ENCODE measurements at places on chromosomes 1 and 21. TPM values are rescaled to one million over a fixed set of nuclear protein-coding genes. Genes with fewer than 3 reads are reported as not detected.

DNA sequence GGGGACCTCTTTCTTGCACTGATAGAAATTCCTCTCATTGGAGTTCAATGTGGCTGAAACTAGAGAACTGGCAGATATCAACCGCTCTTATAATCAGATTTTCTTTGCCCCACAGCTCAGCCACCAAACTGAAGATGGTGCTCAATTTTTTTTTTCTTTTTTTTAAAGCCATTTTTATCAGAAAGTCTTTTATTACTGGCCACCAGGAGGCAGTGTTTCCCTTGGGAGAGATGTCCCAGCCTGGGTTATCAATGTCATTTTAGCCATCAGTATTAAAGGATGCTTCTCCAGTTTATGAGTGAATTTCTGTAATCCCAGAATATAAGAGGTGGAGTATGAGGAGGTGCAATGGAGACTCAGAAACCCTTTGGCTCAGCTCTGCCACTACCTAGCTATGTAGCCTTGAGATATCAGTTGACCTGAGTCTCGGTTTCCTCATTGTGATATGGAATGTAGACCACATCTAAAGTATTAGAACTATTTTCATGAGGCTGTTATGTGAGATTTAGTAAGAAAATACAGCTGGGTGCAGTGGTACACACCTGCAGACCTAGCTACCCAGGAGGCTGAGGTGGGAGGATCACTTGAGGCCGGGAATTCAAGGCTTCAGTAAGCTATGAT lies 27.6 kb downstream of the CD244 start:
- DNase-seq = no peak

DNA sequence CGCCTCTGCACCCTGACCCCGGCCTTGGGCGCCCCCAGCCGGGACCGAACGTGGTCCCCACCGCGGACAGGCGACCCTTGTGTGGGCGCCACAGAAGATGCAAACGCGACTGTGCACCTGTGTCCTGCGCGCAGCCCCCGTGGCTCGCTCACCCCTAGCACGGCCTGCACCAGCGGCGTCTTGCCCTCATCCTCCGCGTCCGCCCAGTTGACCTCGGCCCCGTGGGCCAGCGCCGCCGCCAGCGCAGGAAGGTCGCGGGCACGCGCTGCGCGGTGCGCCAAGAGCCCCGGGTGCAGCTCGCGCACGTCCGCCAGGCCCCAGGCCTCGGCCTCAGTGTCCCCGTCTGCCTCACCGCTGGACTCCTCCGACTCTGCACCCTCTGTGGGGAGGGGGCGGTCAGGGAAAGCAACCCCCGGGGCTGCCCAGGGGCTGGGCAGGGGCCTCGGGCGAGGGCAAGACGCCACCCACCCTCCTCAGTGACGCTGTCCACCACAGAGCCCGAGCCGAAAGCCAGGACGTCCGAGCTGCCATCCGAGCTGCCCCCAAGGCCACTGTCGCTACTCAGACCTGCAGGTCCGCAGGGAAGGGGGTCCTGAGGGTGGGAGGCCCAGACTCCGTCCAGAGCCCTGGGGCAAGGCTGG lies 13.4 kb downstream of the ACAP3 start:
- DNase-seq = no peak

DNA sequence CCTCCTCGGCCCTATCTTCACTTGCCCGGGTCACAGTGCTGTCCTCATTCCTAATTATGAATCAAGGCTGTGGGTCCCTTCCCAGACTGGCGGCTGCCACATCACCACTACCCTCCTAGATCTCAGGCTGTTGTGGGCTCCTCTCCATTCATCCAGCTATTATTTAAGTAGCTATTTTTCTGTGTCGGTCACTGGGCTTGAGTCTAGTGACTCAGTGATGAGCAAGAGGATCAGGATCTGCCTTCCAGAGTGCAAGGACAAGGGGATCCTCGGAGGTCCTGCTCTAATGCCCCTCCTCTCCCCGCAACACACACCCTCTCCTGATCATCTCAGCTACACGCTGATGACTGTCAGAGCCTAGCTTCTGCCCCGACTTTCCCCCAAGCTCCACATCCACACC lies 34.1 kb downstream of the CDCP2 start:
- no peak for DNase-seq

DNA sequence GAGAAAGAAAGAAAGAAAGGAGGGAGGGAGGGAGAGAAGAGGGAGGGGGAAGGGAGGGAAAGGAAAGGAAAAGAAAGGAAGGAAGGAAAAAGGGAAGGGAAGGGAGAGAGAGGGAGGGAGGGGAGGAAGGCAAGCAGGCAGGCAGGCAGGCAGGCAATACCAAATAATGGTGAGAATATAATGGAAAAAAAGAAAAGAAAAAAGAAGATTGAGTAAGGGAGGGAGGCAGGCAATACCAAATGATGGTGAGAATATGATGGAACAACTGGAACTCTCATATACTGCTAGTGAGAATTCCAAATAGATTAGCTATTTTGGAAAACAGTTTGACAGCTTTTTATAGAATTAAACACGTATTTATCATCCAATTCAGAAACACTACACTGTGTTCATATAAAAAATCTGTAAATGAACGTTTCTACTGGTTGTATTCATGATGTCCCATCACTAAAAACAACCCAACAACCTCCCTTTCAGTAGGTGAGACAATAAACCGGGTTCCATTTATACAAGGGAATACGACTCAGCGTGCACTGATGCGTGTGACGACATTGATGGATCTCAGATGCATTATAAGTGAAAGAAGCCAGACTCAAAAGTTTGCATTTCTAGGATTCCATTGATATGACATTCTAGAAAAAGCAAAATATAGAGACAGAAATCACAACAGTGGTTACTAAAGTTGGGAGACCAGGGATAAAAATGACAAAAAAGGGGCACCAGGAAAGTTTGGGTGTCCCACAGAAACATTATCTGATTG lies 226.4 kb downstream of the DSCAM start:
- DNase-seq = no peak

DNA sequence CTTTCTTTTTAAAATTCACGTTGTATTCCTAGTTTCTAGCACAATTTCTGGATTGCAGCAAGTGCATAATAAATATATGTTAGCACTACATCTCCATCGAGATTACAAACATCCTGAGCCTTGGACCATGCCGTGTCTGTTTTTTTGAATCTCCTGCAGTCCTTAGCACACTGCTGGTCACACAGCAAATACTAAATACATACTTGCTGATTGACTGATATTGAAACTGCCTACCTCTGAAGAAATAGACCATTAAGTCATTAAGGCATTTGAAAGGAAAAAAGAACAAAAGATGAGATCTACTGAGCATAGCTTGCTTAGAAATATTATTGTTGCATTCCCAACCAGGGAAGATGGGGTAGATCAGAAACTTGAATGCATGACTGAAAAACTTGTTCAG lies 369.1 kb downstream of the PTBP2 start:
- no peak for DNase-seq

DNA sequence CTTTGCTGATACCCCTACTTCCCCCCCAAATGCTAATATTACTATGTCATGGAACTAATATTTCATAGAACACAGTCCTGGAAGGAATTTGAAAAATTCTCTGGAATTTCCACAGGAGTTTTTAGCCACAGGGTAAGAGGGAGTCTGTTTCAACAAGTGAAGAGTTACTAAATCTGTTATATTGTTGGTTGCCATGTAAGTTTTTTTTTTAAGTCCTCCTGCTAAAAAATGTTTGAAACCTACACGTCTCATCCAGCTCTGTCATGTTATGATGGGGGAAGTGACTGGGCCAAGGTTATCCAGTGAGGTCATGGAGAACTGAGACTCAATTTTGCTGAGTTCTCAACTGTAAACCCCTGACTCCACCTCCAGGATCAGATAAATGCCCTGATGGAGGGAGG lies 60.8 kb upstream of the USP24 start:
- DNase-seq = no peak

- no peak for DNase-seq
These were observed 225.2 kb downstream of the LTN1 start for GRCh38 chr21:28767523-28767922.

DNA sequence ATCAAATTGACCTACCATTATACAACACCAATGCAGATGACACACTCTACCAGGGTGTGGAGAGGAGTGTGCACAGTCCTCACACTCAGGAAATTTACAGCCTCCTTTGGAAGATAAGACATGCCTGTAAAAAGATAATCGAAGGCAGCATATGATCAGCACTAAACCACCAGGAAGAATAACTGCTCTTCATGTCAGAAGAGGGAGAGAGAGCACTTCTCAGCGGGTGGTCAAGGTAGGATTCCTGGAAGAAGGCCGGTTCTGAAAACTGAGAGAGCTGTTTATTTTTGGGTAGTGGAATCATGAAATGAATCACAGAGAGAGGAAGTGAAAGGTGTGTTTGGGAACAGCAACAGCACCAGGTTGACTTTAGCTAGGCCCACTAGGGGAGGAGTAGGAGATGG lies 14.0 kb upstream of the ZNF697 start:
- DNase-seq = no peak

GRCh38 chr1:220877377-220878095 lies 1.7 kb upstream of the HLX start:
- DNase-seq = no peak

- no peak for DNase-seq
These were observed 28.6 kb upstream of the ZFP69B start for GRCh38 chr1:40421431-40422384.

- DNase-seq = no peak
These were observed 34.4 kb downstream of the ALPL start for GRCh38 chr1:21543598-21543997.

DNA sequence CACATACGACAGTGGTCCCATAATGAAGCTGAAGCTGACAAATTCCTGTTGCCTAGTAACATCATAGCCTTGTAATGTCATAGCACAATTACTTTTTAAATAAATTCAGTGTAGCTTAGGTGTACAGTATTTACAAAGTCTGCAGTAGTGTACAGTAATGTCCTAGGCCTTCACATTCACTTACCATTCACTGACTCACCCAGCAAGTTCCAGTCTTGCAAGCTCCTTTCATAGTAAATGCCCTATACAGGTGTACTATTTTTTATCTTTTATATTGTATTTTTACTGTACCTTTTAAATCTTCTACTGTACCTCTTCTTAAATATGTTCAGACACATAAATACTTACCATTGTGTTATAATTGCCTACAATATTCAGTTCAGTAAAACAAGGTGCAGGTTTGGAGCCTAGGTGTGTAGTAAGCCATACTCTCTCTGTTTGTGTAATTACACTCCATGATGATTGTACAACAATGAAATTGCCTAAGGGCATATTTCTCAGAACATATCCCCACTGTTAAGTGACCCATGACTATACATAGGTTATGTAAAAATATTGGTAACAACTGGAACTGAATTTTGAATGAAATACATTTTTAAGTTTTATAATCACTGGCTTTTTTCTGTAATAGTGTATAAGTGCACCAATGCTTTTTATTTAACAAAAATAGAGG lies 33.5 kb upstream of the ADAM30 start:
- no peak for DNase-seq

- no peak for DNase-seq
These were observed 194.8 kb downstream of the LMO4 start for GRCh38 chr1:87523466-87523865.

DNA sequence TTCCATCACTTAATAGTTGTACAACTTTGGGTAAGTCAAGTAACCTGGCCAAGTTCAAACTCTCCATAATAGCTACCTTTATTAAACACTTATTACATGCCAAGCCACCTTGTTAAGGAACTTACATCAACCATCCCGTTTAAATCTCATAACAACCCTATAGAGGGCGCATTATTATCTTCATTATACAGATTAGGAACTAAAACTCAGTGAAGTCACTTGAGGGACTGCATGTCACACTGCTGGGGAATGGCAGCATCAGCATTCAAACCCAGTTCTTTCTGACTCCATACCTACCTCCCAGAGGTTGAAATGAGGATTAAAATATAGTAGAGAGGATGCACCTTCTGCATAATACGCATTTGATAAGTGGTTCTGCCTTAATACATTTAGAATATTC lies 47.1 kb upstream of the PLA2G2C start:
- DNase-seq = no peak

- DNase-seq = no peak
These were observed 337.6 kb downstream of the AGBL4 start for GRCh38 chr1:49686107-49686506.

DNA sequence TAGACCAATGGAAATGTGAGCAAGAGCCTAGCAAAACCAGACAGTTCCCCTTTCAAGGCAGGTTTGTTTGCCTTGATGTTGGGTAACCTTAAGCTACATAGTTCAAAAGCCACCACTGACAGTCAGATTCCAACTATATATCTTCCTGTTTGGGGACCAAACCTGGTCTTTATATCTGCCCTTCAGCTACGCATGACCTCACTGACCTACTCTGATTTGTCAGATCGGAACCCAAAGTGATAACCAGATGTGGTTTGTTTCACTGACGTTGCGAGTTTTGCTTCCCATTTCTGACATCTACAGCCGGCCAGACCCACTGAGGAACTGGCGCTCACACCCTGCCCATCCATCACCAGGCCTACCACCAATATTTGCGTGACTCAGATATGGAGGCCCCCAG lies 361.1 kb upstream of the CHRM3 start:
- DNase-seq = no peak

DNA sequence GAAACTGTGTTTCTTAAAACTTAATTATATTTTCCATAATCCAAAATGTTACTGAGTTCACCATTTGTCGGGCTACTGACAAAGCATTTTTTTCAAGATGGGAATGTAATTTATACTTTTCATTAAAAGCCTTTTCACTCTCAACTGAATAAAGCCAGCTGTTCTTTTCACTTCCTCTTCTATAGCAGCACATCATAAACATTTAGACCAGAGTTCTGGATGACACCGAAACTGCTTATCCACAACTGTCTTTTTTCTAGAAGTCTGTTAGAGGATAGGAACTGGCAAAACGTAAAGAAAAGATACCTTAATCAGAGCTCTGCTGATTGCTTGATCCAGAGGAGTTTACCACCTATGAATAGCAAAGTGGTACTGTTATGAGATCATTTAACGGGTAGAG lies 594.7 kb downstream of the ADGRL2 start:
- no peak for DNase-seq

DNA sequence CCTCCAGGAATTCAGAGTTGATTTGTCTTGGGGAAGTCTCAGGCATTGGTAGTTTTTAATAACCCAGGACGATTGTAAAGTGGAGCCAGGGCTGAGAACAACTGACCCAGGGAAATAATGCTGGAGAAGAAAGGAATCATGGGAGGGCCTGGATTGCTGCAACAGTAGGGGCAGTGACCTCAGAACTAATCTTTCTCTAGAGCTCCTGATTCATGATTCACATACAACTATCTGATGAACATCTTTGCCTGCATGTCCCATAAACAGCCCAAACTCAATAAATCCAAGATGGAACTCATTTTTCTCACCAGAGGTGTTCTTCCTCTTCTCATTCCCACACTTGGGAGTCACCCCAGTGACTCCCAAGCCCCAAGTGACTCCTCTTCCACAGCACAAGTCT lies 8.1 kb upstream of the G0S2 start:
- DNase-seq = no peak

Gene WLS
- total RNA-seq = 92.2 TPM

Gene NTMT2
- 0.73 TPM for total RNA-seq

Gene GPN2
- total RNA-seq = 15.3 TPM

Gene SAMD13
- total RNA-seq = 0.50 TPM

Gene C1orf87
- not detected for total RNA-seq

Gene AMY2A
- total RNA-seq = not detected

Gene NBL1
- total RNA-seq = 53.0 TPM

Gene MAN1C1
- total RNA-seq = 11.0 TPM

Gene RHBG
- not detected for total RNA-seq

Gene LCE1F
- not detected for total RNA-seq

Gene CLCA4
- not detected for total RNA-seq

All from left cardiac atrium (tissue), 4 donors.